ENCODE measurements at places on chromosomes 16 and 17.
A peak's percentile ranks its signal among the peaks of the same experiment; 100 is the strongest.

DNA sequence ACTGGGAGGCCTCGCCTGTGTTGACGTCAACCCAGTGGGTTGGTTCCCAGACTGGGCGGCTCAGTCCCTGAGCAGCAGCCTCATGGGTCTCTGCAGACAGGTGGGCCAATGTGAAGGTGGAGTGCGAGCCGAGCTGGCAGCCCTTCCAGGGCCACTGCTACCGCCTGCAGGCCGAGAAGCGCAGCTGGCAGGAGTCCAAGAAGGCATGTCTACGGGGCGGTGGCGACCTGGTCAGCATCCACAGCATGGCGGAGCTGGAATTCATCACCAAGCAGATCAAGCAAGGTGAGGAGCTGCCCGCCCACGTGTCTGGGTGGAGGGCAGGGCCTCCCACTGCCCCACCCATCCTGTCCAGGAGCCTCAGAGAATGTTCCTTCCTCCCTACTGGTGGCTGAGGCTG is 44.1 kb downstream of the MRC2 start:
- DNase-seq, result no peak

GRCh38 chr16:4261557-4262172 is 11.2 kb downstream of the TFAP4 start:
- no peak for DNase-seq

DNA sequence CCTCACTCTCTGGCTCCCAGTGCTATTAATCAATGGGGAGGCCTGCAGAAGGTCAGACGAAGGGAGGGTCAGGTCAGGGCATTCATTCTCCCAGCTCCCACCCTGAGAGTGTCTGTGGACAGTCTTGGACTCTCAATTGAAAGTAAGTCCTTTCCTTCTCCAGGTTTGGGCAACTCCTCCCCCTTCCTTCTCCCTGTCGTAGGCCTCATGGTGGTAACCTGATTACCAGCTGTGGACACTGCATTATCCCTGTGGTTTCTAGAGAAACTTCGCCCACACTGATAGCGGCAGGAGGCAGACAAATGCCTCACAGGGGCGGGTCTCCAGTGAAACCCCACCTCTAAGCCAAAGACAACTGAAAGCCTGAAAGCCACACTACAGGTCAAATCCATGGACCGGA is 57.7 kb upstream of the SLC25A19 start:
- DNase-seq, result no peak

DNA sequence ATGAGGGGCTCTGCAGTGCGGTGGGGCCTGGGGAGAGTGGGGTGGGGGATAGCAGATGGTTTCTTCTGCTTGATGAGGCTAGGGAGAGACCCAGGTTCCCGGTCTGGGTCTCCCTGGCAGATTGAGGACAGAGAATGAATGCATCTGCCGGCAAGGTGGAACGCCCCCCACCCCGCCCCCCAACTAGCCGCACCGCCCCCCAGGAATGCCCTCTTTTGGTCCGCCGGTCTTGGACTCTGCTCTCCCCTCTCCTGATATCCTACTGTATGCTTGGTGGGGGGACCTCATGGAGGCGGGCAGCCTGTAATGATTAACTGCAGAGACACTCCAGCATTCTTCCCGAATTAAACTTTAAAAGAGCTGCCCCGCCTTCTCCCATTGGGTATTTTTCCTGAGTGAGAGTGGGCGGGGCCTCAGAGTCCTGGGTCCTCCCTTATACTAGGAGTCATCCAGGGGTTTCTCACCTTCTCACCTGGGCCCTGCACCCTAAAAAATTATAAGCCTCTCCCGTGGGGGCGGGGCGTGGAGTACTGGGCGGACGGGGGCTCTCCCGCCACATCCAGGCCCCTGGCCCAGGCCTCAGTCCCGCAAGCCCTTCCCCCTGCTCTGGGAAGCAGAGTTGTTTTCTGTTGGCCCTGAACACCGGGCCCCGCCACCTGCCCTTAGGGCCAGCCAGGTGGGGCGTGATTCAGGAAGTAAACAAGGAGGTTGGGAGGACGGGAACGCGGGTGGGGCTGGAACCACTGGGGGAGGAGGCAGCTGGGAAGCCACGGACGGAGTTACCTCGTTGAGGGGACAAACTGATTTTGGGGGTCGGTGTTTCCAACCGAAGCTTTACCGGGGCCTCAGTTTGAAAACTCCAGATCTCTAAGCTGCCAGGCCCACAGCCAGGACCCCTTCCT is 1.5 kb downstream of the GRB7 start:
- no peak for DNase-seq

DNA sequence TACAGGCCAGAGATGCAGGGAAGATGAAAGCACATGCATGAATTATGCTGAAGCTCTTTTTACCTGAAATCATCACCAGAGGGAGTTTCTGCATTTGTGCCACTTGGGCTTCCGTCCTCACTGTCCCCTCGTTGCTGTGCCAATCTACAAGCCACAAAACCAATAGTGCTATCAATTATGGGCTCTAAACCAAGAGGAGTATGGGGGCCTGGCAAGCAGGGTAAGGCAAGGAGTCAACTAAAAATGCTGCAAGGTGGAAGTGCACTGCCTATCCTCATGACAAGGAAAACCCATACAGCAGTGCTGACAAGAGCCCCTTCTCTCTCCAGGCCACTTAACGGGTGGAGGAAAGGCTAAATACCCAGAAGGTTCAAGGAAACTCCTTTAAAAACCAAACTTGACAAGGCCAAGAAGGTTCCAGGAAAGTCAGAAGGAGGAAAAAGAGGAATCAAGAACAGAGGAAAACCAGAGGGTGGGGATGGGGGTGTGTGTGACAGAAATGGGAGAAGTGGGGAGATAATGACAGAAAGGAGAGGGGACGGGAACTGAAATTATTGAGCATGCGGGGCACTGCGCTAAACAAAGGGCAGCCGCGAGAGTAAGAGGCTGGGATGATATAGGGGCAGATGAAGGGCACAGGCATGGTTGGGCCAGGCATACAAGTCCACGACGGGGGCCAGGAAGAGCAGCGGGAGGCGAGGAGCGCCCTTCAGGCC is 674 bp downstream of the C17orf75 start:
- peak; percentile 26 for DNase-seq

DNA sequence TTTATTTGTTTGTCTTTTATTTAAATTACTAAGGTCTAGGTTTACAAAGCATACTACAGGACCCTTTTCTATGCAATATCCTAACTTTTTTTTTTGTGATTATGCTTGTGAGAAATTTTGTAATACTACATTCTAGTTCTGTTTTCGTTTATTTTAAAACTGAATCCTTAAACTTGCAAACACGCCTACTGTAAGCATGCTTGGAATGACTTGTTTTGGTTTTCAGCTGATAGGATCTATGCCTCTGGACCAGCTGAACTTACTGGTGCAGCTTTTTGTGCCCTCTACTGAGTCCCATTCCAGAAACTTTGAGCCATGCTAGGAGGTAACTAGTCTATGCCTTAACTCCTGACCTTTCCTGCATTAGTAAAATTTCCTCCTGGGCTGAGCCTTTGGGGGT is 6.0 kb downstream of the PDP2 start:
- DNase-seq, result no peak

GRCh38 chr17:17938388-17939107 is 33.7 kb downstream of the TOM1L2 start:
- no peak for DNase-seq

GRCh38 chr17:60170835-60171752 is 21.3 kb downstream of the CA4 start:
- no peak for DNase-seq

GRCh38 chr17:73175962-73176565 is 11.3 kb downstream of the SSTR2 start:
- DNase-seq, result no peak

GRCh38 chr17:8001976-8002720 is at the start of gene GUCY2D:
Gene GUCY2D, plus strand, starts transcription at chr17:8002615. Its CDS starts 433 bp downstream, at chr17:8003048.
- no peak for DNase-seq

- no peak for DNase-seq
Observed at GRCh38 chr16:81697616-81698309, 81.3 kb upstream of the PLCG2 start.

- DNase-seq, result peak; percentile 23
Observed at GRCh38 chr16:79628501-79628975, 28.0 kb upstream of the MAF start.

DNA sequence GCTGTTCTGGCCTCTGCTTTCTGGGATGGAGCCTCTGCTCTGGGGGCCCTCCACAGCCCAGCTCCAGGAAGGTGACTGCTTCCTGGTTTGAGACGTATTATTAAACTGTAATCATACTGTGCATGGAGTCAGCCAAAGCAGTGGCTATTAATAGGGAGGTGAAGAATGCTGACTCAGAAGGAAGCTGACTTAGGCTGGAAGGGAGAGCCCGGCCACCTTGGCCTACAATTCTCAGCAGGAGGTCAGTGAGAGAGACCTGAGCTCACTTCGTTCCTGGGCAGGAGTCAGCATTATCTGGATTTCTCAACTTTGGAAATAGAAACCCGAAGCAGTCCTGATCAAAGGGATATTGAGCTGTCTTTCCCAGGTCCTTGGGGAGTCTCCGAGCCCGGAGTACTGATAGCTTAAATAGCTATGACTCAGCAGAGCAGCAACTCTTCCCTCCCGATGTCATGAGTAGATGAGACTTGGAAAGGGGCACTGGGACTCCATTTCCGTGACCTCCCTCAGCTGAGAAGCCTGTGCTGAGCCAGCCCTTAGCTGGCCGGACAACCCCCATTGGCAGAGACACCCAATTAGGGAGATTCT is 91.8 kb downstream of the YPEL2 start:
- no peak for DNase-seq

DNA sequence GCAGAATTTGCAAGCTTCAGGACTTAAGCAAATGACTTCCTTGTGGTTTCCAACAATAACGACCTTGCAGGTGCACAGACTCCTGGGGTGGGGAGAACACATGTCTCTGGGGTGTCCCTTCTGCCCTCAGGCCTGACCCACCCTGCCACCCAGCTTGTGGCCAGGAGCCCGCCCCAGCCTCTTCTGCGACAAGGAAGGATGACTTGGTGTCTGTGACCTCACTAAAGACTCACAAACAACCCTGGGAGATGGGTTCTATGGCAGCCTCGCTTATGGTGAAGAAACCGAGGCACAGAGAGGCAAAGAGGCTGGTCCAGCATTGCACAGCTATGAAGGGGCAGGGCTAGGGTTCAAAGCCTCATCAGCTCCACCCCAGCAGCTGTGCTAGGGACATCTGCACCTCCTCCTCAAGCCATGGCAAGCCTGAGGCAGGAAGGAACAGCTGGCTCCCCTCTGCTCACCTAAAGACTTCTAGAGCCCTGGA is 2.6 kb downstream of the ATP2A3 start:
- DNase-seq, result no peak

DNA sequence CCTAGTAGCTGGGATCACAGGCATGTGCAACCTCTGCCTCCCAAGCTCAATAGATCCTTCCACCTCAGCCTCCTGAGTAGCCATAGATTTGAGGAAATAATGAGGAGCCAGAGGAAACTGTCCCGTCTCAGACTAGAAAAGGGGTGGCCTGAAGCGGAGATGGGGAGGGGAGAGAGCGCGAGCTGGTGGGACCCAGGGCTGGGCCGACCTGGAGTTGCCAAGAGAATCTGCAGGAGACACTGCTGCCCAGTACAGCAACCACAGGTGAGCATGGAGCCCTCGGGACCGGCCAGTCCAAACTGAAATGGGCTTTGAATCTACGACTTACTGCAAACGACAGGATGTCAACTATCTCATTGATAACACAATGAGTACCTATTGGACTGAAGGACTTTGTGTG is 24.3 kb downstream of the CD300A start:
- DNase-seq, result no peak

GRCh38 chr17:32256012-32256700 is 9.5 kb upstream of the RHBDL3 start:
- DNase-seq, result no peak

- peak; percentile 61 for DNase-seq
Observed at GRCh38 chr17:38967290-38967738, at the start of gene FBXO47. Gene FBXO47, minus strand, starts transcription at chr17:38967403. Its CDS starts 4,378 bp downstream, at chr17:38963025.

DNA sequence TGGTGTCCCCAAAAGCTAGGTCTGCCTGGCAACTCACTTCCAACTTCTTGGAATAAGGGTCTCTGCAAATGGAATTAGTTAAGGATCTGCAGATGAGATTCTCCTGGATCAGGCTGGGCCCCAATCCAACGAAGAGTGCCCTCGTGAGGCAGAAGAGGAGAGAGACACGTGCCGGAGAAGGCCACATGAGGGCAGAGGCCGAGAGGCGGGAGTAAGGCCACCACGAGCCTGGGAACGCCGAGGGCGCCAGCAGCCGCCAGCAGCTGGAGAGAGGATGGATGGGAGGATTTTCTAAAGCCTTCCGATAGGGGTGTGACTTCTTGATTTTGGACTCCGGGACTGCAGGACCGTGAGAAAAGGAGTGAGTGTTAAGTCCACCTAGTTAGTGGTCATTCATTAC is 76.3 kb downstream of the JPH3 start:
- DNase-seq, result no peak

GRCh38 chr16:10839279-10839666 is 20.7 kb upstream of the TVP23A start:
- DNase-seq, result no peak

- DNase-seq, result no peak
Observed at GRCh38 chr17:60766778-60767190, 89.1 kb downstream of the BCAS3 start.

- DNase-seq, result no peak
Observed at GRCh38 chr16:35533683-35534082, 2074.3 kb downstream of the TP53TG3F start.

DNA sequence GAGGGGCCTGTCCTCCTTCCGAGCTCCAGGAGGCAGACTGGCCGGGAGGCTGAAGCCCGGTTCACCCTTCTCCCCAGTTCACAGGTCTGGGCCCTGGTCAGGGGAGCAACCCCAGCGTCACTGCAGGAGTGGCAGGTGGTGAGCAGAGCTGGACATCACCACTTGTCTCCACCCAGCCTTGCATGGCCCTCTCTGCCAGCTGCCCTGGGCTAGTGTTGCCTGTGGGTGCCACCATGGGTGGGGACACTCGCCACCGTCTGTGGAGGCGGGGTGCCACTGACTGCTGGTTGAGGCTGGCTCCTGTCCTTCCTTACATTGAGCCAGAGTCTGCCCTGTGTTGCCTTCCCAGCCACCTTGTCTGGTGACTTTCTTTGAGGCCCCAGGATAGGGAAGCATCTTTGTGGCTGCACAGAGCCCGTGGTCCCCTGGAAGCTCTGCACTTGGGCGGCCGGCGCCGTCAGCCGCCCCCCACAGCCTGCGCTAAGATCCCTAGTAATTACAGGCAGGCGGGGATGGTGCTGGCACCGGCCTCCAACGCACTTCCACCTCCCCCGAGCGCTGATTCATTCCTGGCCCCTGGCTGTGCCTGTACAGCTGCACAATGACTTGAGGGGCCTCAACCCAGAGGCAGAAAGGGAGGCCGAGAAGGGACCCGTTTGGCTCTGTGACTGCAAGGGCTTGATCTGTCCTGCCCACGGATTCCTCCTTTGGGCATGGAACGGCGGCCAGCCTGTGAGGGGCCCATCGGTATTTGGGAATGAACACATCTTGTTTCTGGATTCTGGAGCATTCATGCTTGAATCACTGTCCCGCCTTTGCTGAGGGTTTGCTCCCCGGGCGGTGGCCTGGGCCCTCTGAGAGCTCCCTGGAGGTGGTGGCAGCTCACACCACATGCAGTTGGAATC is 5.2 kb downstream of the BAIAP2 start:
- no peak for DNase-seq
